ENCODE measurements at places on chromosomes 16 and 17. TPM values are rescaled to one million over a fixed set of nuclear protein-coding genes. Genes with fewer than 3 reads are reported as not detected.

The CHP2 gene
- polyA plus RNA-seq, result not detected

The GSE1 gene
- polyA plus RNA-seq, result 2.9 TPM

The ST6GALNAC1 gene
- 0.52 TPM for polyA plus RNA-seq

The EXOC3L1 gene
- polyA plus RNA-seq, result 0.32 TPM

The MPO gene
- not detected for polyA plus RNA-seq

The GDPD3 gene
- polyA plus RNA-seq, result 0.18 TPM

The GP1BA gene
- polyA plus RNA-seq, result 0.13 TPM

The STH gene
- polyA plus RNA-seq, result not detected

The KCNJ2 gene
- not detected for polyA plus RNA-seq

The RHBDF1 gene
- 0.50 TPM for polyA plus RNA-seq

The EVPLL gene
- not detected for polyA plus RNA-seq

The ESRP2 gene
- polyA plus RNA-seq, result 0.64 TPM

The MYO19 gene
- polyA plus RNA-seq, result 4.6 TPM

The HES7 gene
- not detected for polyA plus RNA-seq

The KRTAP9-2 gene
- not detected for polyA plus RNA-seq

The ANKS4B gene
- not detected for polyA plus RNA-seq

The PRPSAP2 gene
- 46.9 TPM for polyA plus RNA-seq

The MGAT5B gene
- not detected for polyA plus RNA-seq

The TMC5 gene
- not detected for polyA plus RNA-seq

The SBK1 gene
- polyA plus RNA-seq, result 7.4 TPM

The SLC38A8 gene
- not detected for polyA plus RNA-seq

The GNAO1 gene
- not detected for polyA plus RNA-seq

The RRN3 gene
- polyA plus RNA-seq, result 23.8 TPM

The BAIAP3 gene
- polyA plus RNA-seq, result 0.85 TPM

The NGFR gene
- not detected for polyA plus RNA-seq
